Glutamatergic neuron (in vitro differentiated cells): ENCODE measurements at places on chromosomes 3 and 15. TPM values are rescaled to one million over a fixed set of nuclear protein-coding genes. Genes with fewer than 3 reads are reported as not detected.

GRCh38 chr15:45903283-45903682 lies 268.5 kb downstream of the SQOR start:
- DNase-seq, result no peak

- DNase-seq, result no peak
Observed at GRCh38 chr3:119322021-119322834, 28.0 kb downstream of the ARHGAP31 start.

GRCh38 chr3:14135581-14135980 lies 10.7 kb downstream of the TMEM43 start:
- no peak for DNase-seq

DNA sequence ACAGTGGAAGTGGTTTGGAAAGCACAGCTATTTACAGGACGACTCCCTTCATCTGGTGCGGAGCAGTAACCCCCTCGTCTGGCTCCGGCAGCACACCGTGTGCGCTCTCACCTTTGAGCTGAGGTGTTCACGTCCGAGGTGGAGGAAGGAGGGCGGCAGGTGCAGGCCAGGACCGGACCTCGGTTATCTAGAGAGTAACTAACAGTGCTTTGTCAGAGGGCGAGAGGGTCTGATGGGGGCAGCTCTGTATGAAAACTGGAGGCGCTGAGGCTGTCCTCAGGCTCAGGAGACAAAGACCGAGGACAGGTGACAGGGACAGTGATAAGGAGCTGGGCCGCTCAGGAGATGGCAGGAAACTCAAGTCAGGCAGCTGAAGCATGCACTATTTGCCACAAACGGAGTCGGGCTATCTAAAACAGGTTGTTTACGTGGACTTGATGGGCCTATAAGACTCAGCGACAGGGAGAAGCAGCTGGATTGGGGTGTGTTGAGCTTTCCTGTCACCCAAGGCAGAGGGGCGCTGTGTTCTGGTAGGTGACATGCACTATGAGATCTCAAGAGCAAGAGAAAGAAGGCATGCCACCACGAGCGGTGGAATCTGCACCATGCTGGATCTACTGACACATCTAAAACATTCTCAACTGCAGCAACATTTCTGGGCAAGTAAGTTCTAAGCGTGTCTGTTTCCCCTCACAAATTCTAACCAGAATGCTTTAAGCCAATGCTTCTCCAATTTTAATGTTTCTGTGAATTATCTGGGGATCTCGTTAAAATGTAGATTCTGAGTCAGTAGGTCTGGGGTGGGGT lies 155.2 kb downstream of the XXYLT1 start:
- no peak for DNase-seq

- no peak for DNase-seq
Observed at GRCh38 chr3:172746475-172746874, 4.1 kb upstream of the ECT2 start.

- DNase-seq, result no peak
Observed at GRCh38 chr15:64058279-64058678, 12.0 kb upstream of the DAPK2 start.

The CLDN16 gene
- total RNA-seq, result not detected

The ALDH1A3 gene
- total RNA-seq, result 2.8 TPM
